ENCODE measurements at places on chromosomes 6 and 20.

- DNase-seq = no peak
Measured at GRCh38 chr6:37699887-37700619, 2.4 kb upstream of the MDGA1 start.

DNA sequence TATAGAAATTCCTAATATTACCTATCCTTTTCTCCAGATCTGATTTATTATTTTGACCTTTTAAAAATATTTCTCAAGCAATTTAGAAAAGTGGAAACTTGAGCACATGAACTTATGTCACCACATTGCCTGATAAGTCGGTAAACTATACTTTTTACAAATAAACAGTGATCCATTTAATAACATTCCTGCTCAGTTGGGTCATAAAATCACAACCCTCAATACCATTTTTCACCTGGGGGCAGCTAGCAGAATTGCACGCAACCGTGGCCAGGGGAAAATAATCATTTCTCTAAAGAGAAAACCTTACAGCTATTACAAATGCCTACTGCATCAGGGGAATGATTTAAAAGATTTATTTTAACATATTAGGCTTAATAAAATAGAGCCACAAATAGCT, 614.5 kb downstream of the PHF3 start:
- DNase-seq = no peak

GRCh38 chr6:52537001-52537753, 39.7 kb downstream of the TRAM2 start:
- DNase-seq = peak; percentile 64

- DNase-seq = no peak
Measured at GRCh38 chr6:154914288-154914687, 80.8 kb upstream of the TIAM2 start.

DNA sequence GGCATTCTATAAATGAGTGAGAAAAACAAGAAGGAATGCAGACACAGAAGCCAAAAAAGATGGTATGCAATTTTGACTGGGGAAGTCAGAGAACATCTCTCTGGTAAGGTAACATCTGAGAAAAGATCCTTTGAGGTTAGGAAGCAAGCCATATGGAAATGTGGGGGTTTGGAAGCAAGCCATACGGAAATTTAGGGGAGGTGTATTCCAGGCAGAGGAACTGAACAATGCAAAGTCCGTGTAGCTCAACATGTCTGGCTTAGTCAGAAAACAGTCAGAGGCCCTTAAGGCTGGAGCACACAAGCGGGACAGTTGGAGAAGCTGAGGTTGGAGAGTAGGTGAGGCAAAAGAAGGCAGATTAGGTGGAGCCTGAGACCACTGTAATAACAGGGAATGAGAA, 35.3 kb downstream of the RALGAPA2 start:
- DNase-seq = peak; percentile 71

DNA sequence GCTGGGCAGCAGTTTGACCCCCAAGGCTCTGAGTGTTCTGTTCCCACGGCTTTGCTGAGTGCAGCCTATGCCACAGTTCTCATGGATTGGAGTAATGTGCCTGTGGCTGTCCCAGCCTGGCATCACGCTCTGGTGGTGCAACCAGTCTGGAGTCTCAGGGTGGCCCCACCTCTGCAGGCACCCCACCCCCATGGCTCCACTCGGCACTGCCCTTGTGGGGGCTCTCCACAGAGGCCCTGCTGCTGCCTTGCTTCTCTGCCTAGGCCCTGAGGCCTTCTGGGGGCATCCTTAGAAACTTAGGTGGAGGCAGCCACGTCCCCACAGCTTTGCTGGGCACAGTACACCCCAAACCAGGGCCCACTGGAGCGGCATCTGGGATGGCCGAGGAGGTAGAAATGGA, 25.4 kb upstream of the B4GALT5 start:
- no peak for DNase-seq

DNA sequence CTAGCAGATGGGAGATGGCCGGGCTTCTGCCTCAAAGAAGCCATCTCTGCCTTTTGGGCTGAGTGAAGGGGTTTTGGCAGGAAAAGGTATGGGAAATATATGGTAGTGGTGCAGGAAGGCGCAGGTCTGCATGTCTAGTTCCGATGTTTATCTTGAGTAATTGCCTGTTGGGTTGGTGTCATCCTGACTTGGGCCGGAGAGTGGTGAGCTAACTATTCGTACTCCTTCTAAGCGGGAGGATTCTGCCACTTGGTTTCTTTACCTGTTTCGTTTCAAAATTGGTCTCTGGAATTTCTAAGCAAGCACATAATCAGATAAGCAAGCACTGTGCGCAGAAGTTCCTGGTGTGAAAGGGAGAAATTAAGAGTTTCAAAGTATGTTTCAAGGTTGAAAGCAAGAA, 229.6 kb downstream of the SAMD5 start:
- peak; percentile 8 for DNase-seq

GRCh38 chr20:47677635-47678453, 107.4 kb downstream of the SULF2 start:
- peak; percentile 62 for DNase-seq

DNA sequence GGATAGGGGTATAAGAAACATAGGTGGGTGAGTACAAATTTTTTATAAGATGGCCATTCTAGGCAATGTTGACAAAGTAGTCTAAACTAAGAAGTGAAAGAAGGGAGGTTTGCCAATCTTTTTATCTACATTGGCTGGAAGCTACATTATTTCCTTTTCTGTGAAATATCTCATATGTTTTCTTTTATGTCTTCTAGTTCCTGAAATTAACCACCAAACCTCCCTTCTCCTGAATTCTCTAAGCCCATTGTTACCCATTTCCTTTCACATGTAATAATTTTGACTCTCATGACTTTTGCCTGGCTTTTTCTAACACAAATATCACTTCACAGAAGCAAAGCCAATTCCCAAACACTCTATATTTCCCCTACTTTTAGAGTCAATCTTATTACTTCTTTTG, 496.2 kb upstream of the JAG1 start:
- no peak for DNase-seq

- DNase-seq = no peak
Measured at GRCh38 chr6:43871284-43871683, 101.3 kb downstream of the VEGFA start.

- DNase-seq = no peak
Measured at GRCh38 chr6:124066946-124067552, 263.4 kb downstream of the NKAIN2 start.

DNA sequence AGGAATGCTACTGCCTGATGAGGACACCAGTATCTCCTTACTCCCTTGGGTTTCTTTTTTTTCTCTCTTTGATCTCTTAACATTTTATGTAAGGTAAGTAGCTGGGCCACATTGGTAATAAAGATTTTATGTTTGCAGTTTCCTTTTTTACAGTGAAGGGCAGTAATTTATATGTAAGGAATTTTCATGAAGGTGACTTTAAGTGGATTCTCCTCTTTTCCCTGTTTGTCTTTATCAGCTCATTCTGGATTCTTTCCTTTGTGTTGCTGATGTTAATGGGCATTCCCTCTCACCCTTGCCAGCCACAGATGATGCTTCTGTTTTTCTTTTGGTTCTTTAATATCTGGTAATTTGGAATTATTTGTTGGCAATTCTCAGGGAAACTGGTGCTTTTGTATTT, 34.7 kb downstream of the AFDN start:
- DNase-seq = no peak

- DNase-seq = no peak
Measured at GRCh38 chr20:12597551-12597950, 411.2 kb upstream of the SPTLC3 start.

DNA sequence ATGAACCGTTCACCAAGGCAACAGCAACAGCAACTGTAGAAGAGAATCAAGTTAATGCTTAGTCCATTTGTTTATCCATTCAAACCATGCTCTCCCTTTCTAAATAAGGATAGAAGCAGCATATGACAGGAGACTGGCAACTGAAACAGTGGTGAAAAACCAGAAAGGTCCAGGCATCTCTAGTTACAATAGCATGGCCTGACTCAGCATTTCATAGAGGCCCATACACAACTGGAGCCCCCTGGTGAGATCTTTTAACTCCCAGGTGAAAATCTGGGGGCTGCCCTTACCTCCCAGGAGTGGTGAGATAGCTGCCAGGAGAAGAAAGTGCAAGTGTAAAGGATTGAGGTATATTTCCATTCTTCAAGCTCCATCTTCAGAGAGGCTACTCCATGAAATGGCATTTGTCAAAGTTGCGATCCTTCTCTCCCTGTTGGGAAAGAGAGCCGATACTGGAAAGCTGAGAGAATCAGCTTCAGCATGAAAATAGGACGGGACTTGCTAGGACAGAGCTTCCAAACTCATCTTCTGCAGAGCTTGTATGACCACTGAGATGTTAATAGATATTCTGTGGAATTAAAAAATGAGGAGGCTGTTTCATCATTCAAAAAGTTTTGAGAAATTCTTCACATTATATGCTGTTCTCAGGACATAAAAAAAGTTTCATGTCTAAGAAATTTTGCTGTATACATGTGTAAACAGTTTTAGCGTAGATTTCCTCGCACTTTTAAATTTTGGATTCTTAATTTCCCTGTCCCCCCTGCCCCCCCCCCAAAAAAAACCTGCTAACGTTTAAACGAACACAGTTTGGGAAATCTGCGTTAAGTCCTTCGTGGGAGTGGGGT, 10.9 kb upstream of the SLC2A12 start:
- DNase-seq = no peak

DNA sequence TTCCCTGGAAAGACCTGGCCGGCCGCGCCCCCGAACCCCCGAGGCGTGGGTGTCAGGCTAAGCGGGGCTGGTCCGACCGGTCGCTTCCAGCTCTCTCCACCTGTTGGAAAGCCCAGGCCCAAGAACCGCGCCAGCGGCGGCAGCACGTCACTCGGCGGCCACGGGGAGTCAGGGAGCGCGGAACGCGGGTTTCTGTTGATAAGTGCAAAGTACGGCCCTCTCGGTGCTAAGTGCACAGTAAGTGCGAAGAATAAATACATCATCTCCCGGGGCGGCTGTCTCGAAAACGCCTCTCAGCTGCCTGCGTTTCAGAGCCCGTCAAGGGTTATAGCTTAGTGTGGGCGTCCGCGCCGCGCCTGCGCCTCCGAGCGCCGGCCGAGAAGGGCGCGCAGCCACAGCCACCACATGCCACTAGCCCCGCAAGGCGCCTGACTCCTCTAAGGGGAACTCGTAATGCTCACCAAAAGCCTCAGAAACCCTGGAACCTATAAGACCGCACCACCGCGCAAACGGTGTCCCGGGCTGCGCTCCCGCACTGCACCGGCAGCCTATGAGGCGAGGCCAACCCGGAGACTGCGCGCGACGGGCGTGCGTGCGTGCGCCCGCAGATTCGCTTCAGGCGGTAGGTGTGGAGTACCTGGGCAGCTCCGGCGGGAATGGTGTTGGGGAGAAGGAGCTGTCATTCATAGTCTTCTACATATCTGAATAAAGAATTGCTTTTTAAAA, 9.2 kb upstream of the TBX18 start:
- peak; percentile 56 for DNase-seq

- DNase-seq = no peak
Measured at GRCh38 chr20:47353239-47353691, 3.2 kb downstream of the ZMYND8 start.

DNA sequence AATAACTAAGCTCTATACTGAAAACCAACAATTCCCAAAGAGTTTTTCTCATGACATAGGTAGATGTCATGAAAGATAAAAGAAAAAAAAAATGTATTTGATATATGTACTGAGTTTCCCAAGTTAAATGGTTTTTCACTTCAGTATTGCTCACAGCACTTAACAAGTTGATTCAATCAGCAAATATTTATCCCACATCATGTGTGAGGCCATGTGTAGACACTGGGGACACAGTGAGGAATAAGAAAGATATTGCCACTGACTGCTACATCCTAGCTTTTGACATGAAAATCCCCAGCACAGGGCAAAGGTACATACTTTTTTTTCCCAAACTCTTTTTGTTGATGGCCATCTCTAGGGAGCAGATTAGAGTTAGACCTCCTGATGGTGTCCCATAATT, 25.3 kb downstream of the SPTLC3 start:
- no peak for DNase-seq

DNA sequence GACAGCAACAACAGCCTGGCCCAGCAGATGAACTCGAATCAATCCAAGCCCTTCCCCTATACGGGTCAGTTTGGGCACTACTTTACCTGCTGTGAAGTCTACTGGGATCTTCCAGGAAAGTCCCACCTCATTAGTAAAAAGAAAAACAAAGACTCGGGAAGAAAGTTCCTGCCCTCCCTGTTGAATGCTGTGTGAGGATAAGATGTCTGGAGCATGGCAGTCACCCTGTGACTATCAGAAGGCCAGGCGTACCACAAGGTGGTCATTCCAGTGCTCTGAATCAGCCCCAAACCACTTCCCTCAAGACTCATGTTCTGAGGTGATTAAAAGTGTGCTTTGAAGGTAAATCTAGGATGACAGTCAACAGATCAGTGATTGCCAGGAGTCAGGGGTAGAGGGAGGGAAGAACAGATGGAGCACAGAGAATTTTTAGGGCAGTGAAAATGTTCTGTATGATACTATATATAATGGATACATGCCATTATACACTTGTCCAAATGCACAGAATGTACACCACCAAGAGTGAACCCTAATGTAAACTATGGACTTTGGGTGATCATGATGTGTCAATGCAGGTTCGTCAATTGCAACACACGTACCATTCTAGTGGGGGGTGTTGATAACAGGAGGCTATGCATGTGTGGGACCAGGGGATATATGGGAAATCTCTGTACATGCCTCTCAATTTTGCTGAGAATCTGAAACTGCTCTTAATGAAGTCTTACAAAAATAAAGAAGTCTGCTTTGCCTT, 14.7 kb downstream of the FKBP1A start:
- DNase-seq = peak; percentile 83

GRCh38 chr20:20731000-20731944, 18.8 kb upstream of the RALGAPA2 start:
- no peak for DNase-seq

- peak; percentile 5 for DNase-seq
Measured at GRCh38 chr6:24902782-24903181, 33.0 kb downstream of the RIPOR2 start.

DNA sequence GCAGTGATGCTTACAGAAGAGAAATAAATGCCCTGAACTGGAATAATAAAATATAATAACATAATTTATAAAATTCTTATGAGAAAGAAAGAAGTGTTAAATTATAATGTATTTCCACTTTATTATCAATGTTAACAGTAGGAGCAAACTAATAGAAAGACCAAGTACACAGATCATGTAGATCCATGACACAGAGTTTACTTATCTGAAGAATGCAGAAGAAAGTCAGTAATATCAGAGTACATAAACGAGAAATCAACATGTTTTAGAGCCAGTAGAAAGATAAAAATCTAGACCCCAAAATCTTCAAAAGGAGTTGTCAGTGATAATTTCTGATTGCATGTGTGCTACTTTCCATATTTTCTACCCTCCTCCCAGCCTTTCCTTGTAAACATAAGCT, 334.8 kb upstream of the MANEA start:
- no peak for DNase-seq

DNA sequence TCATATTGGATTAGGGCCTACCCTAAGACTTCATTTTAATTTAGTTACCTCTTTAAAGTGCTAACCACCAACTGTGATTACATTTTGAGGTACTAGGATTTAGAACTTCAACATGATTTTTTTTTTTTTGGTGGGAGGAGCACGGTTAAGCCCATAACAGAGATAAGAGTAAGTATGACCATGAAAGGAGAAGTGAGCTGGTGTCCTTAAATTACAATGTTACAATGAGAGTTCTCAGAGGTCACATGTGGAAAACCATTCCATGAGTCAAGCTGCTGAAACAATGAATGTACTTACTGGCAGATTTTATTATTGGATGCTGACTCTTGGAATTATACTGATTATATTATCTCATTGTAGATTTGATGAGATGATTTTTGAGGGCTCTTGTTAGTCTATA, 779.3 kb upstream of the CITED2 start:
- no peak for DNase-seq

GRCh38 chr6:116309001-116309400, 29.3 kb upstream of the TSPYL1 start:
- no peak for DNase-seq

- no peak for DNase-seq
Measured at GRCh38 chr6:116349216-116349615, 21.5 kb upstream of the DSE start.

GRCh38 chr20:59055302-59055701, 12.7 kb upstream of the PRELID3B start:
- DNase-seq = peak; percentile 50
